ENCODE measurements at places on chromosomes 4 and X. TPM values are rescaled to one million over a fixed set of nuclear protein-coding genes. Genes with fewer than 3 reads are reported as not detected.

The HAUS7 gene
- total RNA-seq, result 59.6 TPM

The NMU gene
- total RNA-seq, result 0.74 TPM

The MTTP gene
- not detected for total RNA-seq

The MAB21L2 gene
- total RNA-seq, result not detected

The PABPC1L2B gene
- total RNA-seq, result not detected

The CYP2U1 gene
- total RNA-seq, result 1.4 TPM

The VSIG4 gene
- total RNA-seq, result not detected

The FRMPD3 gene
- total RNA-seq, result 0.10 TPM

The SLITRK4 gene
- total RNA-seq, result not detected

The RRH gene
- total RNA-seq, result not detected

The PPP4R3C gene
- total RNA-seq, result not detected

The CTAG2 gene
- total RNA-seq, result not detected

The HERC6 gene
- 2.9 TPM for total RNA-seq

The TMEM35A gene
- total RNA-seq, result not detected

The BMX gene
- total RNA-seq, result not detected

The SLC25A14 gene
- total RNA-seq, result 17.4 TPM

The DCLK2 gene
- total RNA-seq, result 10.4 TPM

The SPATA18 gene
- 3.1 TPM for total RNA-seq

The PROM1 gene
- 0.34 TPM for total RNA-seq

The SAGE1 gene
- 0.03 TPM for total RNA-seq

The VCX2 gene
- total RNA-seq, result not detected

The CTAG1A gene
- not detected for total RNA-seq

The DGKK gene
- total RNA-seq, result not detected

The FGA gene
- 7.9 TPM for total RNA-seq
